ENCODE measurements at places on chromosomes 5 and 9. TPM values are rescaled to one million over a fixed set of nuclear protein-coding genes. Genes with fewer than 3 reads are reported as not detected.

Gene PCDHB14
- 4.8 TPM for total RNA-seq

Gene LRRTM2
- 1.0 TPM for total RNA-seq

Gene TAF11L5
- total RNA-seq, result not detected

Gene ENTPD8
- total RNA-seq, result 0.18 TPM

Gene FABP6
- total RNA-seq, result 0.09 TPM

DNA sequence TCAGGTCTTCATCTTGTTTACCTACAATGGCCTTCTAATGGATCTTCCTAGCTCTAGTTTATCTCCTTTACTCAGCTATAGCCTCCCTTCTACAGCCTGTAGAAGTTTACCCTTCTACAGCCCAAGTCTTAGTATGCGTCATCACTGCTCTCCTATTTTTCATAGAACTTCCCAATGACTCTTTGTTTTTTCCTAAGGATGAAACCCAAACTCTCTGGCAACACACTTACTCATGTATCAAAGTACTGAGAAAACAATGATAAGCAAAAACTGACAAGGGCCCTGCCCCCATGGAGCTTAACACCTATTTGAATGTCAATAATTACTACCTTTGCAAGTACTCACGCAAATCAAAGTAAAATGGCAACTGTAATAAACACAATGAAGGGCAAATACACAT lies 33.7 kb downstream of the LEAP2 start:
- peaks cover 23% of the 10 kb centered on the region for H3K36me3 ChIP-seq
- no peak overlapping the region for H3K4me3 ChIP-seq
- no peak overlapping the region for H3K27ac ChIP-seq
- no peak for DNase-seq
- H3K27me3 ChIP-seq, result no peaks in the 10 kb centered on the region
- H3K4me1 ChIP-seq, result no peaks in the 10 kb centered on the region

- no peak overlapping the region for H3K4me3 ChIP-seq
- peaks cover 2% of the 10 kb centered on the region for H3K36me3 ChIP-seq
- no peak for DNase-seq
Measured at GRCh38 chr9:105711867-105712266, 17.5 kb downstream of the TMEM38B start.

GRCh38 chr5:24703934-24704333 lies 59.2 kb upstream of the CDH10 start:
- H3K27ac ChIP-seq, result no peak overlapping the region
- no peak for DNase-seq
- H3K36me3 ChIP-seq, result no peaks in the 10 kb centered on the region
- no peaks in the 10 kb centered on the region for H3K4me1 ChIP-seq

DNA sequence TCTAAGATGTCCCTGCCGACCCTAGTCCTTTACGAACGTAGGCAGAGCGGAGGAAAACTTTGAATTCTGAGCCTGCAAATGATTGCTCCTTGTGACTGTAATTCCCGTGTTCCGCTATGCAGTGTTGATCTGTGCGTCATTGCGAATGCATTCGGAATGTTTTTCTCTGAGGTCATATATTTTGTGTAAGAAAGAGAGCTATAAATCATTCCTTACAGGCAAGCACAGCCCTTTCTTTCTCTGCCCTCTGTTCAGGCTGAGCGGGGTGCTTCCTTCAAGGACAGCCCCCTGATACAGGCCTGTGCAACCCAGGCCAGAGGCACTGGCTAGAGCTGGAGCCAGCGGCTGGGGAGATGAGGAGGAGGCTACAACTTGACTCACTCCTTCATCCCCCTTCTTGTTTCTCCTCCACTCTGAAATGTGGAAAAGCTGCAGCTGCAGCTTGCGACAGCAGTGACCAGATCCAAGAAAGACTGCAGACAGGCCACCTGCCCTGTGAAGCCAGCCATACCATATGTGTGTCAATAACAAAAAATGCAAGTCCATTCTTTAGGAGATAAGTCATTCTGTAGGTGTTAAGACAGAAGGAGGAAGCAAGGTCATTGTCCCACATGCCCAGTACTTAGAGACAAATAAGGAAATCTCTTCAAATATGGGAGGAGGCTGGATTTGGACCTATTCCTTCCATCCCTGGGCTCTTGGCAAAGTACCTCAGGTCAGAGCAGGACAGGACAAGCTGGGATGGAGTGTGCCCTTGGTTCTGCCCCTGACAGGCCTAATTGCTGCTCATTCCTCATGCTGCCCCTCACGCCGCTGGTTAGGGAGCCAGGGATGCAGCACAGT lies 345.7 kb upstream of the WWC1 start:
- peak overlapping the region; percentile 54 for H3K27ac ChIP-seq
- H3K4me3 ChIP-seq, result no peak overlapping the region
- peak; percentile 89 for DNase-seq

GRCh38 chr5:126716861-126717260 lies 60.1 kb upstream of the LMNB1 start:
- H3K4me1 ChIP-seq, result no peaks in the 10 kb centered on the region
- no peaks in the 10 kb centered on the region for H3K27me3 ChIP-seq
- H3K27ac ChIP-seq, result no peak overlapping the region
- DNase-seq, result no peak
- no peaks in the 10 kb centered on the region for H3K36me3 ChIP-seq
- H3K4me3 ChIP-seq, result no peak overlapping the region

DNA sequence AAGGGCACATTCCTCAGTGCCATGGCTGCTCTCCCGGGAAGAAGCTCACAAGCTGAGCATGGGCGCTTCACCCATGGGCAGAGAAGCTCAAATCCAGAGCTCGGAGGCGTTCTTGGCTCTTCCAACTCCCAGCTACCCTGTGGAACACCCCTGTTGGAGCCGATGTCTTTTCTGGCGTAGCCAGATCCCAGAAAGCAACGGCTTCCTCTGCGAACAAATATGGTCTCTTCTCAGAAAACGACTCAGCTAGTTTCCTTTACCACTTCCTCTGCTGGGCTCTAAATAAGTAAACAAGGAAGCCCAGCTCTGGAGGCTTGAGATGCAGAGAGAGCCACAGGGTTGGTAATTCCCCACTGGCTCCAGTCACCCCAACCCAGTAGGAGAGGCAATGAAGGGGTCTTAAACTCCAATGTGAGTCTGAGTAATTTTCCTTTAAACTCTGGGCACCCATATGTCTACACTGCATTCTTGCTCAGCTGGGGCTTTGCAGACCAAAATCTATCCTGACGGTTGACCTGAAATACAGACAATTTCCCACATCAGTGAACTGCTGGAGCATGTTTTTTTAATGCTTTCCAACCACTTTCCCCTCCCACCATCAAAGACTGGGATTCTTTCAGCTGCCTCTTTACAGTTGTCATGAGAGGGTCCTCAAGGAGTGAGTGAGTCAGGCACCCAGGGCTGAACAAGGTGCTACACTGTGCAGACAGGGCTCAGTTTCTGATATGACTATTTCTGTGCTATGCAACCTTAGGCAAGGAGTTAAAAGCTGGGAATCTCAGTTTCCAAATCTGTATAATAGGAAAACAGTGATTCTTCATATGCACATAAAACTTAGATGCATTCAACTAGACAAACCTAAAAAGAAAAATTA lies at the start of gene LCP2:
Gene LCP2, minus strand, starts transcription at position 189 of the 874 bp plus-strand sequence. Its CDS starts 166 bp downstream, at position 23.
- peaks cover 4% of the 10 kb centered on the region for H3K27me3 ChIP-seq
- peak within 1 kb of the TSS; percentile 74 for H3K27ac ChIP-seq
- peak within 1 kb of the TSS; percentile 37 for H3K4me3 ChIP-seq
- no peaks in the 10 kb centered on the region for H3K36me3 ChIP-seq
- H3K4me1 ChIP-seq, result peaks cover 9% of the 10 kb centered on the region

- no peak overlapping the region for H3K27ac ChIP-seq
- no peaks in the 10 kb centered on the region for H3K4me1 ChIP-seq
- no peak overlapping the region for H3K4me3 ChIP-seq
- H3K27me3 ChIP-seq, result peaks cover 45% of the 10 kb centered on the region
Measured at GRCh38 chr5:135505973-135506372, 29.8 kb downstream of the NEUROG1 start.

DNA sequence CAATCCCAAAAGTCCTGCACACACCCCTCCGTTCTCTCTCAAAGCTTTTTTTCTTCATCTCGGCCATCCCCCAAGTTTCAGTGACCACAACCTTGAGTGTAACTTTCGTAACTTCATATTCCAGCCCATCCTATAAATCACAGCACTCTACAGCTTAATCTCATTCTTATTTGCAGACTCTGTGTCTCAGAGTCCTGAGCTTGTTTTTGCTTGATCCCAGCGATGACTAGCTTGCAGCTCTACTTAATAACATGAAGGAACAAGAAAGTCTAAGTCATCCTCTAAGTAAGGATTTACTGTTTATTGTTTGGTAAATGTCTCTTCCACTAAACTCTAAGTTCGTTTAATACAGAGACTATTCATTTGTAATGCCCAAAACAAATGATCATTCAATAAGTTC lies 2.6 kb upstream of the SPDL1 start:
- H3K4me3 ChIP-seq, result no peak overlapping the region
- no peak for DNase-seq
- no peaks in the 10 kb centered on the region for H3K36me3 ChIP-seq

DNA sequence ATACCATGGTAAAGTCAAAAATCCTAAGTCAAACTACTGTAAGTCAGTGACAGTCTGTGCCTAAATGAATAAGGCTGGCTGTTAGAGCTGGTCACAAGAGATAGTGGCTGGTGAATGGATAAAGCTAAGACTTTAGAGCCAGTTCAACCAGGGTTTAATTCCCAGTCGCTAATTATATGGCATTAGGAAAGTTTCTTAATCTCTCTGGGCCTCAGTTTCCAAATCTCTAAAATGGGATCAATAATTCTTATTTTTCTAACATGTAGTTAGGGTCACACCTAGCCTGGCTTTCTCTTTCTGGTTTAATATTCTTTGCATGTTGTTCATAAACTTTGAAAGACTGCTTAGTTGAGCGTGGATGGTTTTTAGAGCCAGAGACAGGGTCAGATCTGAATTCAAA lies 64.8 kb downstream of the SMIM15 start:
- H3K27ac ChIP-seq, result no peak overlapping the region
- H3K36me3 ChIP-seq, result no peaks in the 10 kb centered on the region
- no peak for DNase-seq
- H3K27me3 ChIP-seq, result no peaks in the 10 kb centered on the region
- H3K4me3 ChIP-seq, result no peak overlapping the region

DNA sequence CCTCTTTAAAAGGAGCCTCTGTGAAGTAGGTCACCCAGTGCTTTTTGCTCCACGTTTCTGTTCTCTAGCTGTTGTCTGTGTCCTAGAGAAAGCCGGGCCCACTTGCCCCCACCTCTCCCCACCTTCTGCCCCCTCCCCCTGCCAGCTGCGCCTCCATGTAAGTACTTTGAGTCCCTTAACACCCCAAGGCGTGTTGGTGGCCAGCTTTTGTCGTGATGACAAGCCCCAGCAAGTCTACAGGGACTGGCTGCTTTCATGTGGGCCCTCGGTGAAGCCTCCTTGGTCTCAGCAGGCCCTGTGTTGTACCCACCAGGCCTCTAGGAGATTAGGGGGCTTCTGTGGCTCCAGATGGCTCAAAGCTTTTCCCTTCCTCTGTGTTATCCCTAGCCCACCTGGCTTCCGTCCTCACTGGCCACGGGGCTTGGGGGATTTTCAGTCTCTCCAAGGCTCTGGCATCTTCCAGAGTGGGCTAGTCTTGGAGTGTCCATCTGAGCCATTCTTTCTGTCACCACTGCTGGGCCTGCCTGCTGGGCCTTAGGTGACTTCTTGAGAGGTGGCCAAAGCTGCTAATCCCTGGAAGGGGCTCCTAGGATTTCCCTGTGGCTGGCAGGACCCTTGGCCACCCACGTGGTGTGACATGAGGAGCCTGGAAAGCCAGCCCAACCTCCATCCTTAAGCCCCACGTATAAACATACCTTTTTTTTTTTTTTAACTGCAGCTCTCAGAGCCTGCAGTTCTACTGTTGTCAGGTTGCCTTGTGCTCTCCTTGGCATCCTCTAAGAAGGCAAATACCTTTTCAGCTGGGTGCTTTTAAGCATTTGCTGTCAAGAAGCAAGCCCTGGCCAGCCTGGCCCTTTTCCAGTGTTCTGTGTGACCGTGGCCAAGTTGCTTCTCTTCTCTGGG lies 1.1 kb upstream of the NDST1 start:
- H3K36me3 ChIP-seq, result peaks cover 13% of the 10 kb centered on the region
- no peak overlapping the region for H3K4me3 ChIP-seq
- H3K27me3 ChIP-seq, result no peaks in the 10 kb centered on the region
- no peak for DNase-seq
- H3K4me1 ChIP-seq, result peaks cover 76% of the 10 kb centered on the region
- no peak overlapping the region for H3K27ac ChIP-seq

GRCh38 chr9:136978073-136978864 lies 965 bp downstream of the PTGDS start:
- no peak overlapping the region for H3K27ac ChIP-seq
- H3K4me3 ChIP-seq, result peak overlapping the region; percentile 37
- peak; percentile 70 for DNase-seq
- peaks cover 18% of the 10 kb centered on the region for H3K27me3 ChIP-seq
- H3K36me3 ChIP-seq, result no peaks in the 10 kb centered on the region
